ENCODE measurements at places on chromosomes 16 and 17.

- DNase-seq: no peak
Observed at GRCh38 chr17:81245665-81246342, 6.7 kb downstream of the NDUFAF8 start.

GRCh38 chr17:31931756-31932155 is 5.1 kb upstream of the SUZ12 start:
- DNase-seq: no peak

GRCh38 chr17:78619334-78619733 is 42.1 kb upstream of the DNAH17 start:
- no peak for DNase-seq

DNA sequence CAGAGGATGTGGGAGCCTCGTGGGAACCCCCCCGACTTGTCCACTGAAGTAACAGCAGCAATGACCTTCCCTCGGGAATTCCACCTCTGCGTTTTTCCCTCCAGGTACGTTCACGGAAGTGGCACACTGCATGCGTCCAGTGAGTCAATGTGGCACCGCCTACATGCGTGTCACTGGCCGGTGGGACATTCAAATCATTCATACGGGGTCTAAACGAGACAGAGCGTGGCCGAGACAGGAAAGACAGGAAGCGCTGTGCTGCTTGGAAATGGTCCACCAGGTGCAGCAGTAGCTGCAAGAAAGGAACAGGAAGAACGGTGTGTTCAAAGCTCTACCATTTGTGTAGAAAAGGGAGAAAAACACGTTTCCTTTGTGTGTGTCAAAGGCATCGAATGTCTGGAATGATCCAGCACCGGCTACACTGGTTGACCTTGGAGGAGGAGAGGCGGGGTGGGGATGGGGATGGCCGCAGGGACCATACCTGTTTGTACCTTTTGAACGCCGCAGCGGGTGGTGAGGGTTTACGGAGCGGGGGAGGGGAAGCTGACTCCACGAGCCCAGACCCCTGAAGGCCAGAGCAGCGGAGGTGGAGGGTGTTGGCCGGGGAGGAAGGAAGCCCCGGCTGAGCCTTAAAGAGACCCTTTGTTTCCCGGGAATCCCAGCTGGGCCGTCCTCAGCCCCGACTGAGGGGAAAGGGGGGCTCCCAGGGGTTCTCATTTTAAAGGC is 1.7 kb upstream of the PGAP6 start:
- DNase-seq: no peak

- DNase-seq: no peak
Observed at GRCh38 chr17:76992891-76993290, 124.7 kb downstream of the MGAT5B start.

- DNase-seq: no peak
Observed at GRCh38 chr17:42780851-42781638, 635 bp downstream of the WNK4 start.

DNA sequence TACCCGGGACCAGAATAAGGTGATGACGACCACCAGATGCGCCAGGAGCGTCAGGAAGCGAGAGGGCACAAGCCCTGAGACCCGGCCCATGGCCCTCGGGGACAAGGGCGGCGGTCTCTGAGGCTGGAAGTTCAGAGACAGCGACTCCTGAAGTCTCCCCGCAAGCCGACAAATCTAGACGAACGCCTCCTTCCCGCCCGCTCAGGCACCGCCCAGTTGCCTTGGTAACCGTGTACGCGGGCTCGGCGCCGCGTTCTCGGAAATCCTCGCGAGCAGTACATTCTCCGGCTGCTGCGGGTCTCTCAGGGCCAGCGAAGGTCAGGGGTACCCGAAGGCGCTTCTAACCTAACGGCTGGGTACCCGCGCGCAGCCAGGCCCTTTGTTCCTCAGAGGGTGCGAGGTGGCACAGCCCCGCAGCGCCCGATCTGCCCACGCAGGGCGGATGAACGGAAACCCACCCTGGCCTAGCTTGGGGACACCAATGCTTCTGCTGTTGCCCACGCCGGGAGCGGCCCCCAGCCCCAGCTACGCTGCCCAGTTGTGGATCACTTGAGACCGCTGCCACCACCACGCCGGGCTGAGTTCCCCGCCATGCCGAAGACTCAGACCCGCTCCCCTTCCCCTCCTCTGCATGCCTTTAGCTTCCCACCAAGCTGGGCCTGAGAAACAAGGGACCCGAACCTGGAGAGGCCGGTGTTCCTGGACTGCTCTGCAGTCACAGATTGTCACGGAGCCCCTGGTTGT is at the start of gene TMEM107:
Gene TMEM107 (minus strand): TSS at position 184 of the 744 bp plus-strand sequence. CDS start 94 bp downstream, at position 90.
- no peak for DNase-seq

GRCh38 chr16:49473131-49473530 is 99.5 kb downstream of the C16orf78 start:
- DNase-seq: no peak

- DNase-seq: no peak
Observed at GRCh38 chr17:42894283-42895184, 6.1 kb upstream of the G6PC1 start.

DNA sequence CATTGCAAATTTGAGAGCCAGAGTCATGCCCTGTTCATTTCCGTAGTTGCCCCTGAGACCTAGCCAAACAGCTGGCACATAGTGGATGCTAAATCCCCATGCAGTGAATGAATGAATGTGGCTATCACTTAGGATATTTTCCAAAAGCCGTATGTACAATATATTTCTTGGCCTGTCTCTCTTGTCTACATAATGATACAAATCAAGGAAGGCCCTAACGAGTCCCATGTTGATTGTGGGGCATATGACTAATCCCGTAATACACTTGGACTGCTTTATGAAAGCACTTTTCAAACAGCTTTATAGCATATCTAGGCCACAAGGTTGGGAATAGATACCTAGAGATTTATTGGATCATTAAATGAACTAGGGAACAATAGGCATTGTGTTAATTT is 478.0 kb downstream of the SLC39A11 start:
- DNase-seq: no peak

DNA sequence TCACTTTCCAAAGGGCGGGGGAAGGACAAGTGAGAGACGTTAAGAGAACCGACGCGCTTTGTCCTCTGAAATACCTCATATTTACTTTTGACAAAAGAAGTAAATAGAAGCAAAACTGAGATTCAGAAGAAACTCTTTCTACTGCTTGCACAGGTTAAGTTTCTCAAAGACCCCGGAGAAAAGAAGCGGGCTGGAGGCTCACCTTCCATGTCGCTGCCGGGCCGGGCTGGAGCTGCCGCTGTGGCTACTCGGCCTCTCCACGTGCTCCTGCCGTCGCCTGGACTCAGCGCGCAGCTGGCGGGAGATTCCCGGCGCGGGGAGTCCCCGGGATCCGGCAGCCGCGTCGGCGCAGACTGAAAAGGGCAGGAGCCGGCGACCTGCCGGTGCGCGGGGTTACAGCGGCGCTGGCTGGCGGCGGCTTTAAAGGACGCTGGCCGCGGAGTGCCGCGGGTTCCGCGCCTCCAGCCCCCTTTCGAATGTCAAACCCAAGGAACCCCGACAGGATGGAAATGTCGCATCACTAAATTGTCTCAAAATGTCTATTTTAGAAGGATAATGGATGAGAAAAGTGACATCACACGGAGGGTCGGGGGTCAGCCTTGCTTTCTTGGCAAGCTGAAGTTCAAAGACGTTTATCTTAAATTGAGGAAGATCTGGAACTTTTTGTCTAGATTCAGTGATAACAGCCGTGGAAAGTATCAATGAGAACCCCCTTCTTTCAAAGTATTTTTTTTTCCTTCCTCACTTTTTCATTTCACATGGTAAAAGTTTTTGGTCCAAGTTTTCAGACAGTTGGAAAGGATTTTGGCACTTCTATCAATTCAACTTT is at the start of gene IKZF3:
Gene IKZF3 (minus strand): TSS at position 395 of the 829 bp plus-strand sequence. CDS start 186 bp downstream, at position 209.
- DNase-seq: no peak

DNA sequence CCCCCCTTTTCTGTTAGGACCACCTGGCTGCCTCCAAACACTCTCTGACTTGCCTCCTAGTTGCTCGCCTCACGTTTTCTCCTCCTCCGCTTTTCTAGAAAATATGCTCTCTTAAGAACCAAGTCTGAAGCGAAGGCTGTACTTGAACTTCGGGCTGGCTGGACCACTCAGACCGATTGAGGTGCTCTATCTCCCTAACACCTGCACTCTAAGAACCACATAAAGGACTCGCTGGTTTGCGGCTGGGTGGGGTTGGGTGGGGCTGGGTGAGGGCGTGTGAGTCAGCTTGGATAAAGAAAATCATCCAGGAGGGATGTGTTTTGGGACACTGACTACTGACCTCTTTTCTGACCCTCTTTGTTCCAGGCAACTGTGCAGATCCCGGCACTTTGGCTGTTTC is 22.9 kb upstream of the TMEM220 start:
- no peak for DNase-seq

GRCh38 chr17:3447625-3448024 is 14.0 kb upstream of the OR1E2 start:
- DNase-seq: no peak

DNA sequence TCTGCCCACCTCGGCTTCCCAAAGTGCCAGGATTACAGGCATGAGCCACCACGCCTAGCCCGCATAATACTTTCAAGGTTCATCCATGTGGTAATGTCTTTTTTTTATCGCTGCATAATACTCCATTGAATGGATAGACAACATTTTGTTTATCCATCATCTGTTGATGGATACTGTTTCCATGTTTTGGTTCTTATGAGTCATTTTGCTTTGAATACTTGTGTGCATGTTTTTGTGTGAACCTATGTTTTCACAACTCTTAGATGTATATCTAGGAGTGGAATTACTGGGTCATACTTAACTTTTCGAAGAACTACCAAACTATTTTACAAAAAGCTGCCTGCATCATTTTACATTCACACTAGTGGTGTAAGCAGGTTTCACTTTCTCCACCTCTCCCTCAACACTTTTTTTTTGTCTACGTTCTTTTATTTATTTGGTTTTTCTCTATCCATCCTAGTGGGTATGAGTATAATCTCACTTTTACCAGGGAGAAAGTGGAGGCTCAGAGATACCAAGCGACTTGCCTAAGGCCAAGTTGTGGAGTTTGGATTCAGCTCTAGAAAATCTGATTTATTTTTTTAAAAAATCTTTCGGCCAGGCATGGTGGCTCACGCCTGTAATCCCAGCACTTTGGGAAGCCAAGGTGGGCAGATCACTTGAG is 151.2 kb downstream of the CMIP start:
- no peak for DNase-seq

DNA sequence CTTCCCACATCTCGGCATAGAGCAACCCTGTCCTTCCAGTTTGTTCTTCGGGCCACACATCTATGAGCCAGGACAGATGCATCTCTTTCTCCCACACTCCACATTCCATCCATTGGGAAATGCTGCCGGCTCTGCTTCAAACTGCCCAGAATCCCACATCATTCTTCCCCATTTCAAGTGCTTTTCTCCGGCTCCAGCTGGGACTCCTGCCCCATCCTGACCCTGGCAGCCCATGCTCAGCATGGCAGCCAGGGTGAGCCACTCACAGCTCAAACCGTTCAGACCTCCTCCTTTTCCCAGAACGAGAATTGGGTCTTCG is 132.8 kb upstream of the SDK2 start:
- no peak for DNase-seq

DNA sequence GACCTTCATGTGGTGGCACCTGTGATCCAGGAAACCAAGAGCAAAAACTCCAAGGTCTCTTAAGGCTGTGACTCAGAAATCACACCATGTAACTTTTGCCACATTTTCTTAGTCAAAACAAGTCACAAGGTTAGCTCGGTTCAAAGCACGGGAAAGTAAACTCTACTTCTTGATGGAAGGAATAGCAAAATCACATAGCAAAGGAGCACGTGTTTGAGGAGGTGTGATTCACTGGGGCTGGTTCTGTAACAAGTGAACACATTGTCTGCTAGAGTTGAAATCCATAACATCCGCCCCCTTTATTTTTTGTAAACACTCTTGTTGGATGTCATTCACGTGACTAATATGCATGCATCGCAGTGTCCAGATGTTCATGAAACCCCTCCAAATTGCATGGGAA is 415.0 kb upstream of the MAF start:
- no peak for DNase-seq

DNA sequence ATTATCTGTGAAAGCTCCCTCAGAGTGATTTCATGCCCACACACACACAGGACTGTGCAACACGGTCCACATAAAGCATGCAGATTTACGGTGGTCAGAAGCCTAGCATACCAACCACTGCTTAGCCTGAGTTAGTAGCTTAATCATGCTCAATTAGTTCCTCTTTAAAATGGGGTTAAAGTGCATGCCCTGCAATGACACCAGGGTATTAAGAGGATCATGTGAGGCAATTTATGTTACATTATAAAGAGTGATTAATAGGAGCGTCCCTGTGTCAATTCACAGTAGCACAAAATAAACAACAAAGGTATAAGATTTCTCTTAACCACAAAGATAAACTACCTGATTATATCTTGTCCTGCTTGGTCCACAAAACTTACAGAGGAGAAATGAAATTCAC is 39.8 kb downstream of the C17orf67 start:
- no peak for DNase-seq

DNA sequence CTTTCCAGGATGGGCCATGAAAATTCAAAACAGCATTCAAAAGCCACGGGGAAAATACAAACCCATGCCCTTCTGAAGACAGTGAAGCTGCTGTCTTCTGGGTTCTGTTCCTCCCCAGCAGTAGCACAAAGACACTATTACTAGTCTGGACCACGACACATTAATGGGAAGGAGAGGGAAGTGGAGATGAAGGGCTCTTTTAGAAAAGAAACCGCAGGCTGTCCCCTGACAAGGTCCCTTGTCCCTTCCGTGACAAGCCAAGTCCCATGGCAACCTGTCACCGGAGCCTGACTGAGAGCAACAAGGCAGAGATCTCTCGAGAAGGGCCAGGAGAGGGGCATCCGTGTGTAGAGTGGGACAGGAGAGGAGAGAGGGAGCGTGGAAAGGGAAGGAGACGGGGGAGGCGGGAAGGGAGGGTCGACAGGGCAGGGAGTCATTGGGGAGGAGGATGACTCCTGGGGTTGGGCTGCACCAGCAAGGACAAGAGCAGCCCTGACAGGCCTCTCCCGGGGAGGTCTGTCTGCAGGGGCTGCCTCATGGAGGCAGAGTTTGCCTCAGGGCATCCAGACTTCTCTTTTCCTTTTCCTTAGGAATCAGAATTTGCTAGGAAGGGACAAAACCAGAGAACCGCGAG is 436.2 kb downstream of the SLC39A11 start:
- DNase-seq: no peak

GRCh38 chr17:46854948-46855347 is 3.6 kb downstream of the WNT9B start:
- no peak for DNase-seq

- DNase-seq: no peak
Observed at GRCh38 chr17:28839221-28839620, 3.4 kb downstream of the FAM222B start.

DNA sequence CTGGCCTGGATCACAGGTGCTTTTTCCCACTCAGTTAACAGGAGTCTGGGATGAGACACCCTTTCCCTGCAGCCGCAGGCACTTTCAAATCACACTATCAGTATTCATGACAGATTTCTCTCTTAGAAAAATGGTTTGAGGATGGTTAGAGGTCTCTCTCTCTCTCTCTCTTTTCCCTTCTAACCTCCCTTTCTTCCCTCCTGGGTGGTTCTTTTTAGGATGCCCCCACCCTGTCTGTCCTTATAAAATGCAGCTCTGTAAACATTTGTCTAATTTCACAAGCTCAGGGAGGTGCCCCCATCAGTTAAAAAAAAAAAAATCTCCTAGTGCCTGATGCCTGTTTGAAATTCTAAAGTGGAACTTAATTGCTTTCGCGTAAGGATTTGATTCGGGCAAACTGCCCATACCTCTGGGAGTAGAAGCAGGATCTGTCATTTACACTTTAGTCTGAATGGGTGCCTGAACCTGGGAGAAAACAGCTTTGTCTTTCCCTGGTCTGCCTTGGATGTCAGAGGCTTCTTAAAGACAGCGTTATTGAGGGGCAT is 158.8 kb downstream of the CCDC182 start:
- DNase-seq: no peak

- no peak for DNase-seq
Observed at GRCh38 chr16:73064212-73064993, 16.5 kb upstream of the ZFHX3 start.

- peak; percentile 42 for DNase-seq
Observed at GRCh38 chr17:4881761-4882555, 17.4 kb upstream of the C17orf107 start.
